Tongue (tissue), 3 donors: ENCODE measurements at places on chromosomes 5 and 9. TPM values are rescaled to one million over a fixed set of nuclear protein-coding genes. Genes with fewer than 3 reads are reported as not detected.

The FSTL4 gene
- total RNA-seq, result 0.51 TPM

The KCNV2 gene
- total RNA-seq, result not detected

DNA sequence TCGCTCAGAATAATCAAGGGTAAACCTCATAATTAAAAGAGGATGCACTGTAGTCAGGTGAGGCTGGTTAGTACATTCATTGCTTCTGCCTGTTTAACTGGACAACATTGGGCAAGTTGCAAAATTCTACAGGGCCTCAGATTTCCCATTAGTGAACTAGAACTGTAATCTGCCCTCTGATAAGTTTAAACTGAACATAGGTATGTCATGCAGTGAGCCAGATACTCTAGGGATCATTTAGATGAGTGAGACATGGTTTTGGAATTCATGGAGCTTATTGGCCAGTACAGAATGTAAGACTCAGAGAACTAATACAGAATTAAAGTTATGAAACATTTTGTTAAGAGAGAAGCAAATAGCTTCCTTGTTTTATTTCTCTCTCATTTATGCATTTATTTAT is 35.9 kb downstream of the RNF44 start:
- no peak for DNase-seq

DNA sequence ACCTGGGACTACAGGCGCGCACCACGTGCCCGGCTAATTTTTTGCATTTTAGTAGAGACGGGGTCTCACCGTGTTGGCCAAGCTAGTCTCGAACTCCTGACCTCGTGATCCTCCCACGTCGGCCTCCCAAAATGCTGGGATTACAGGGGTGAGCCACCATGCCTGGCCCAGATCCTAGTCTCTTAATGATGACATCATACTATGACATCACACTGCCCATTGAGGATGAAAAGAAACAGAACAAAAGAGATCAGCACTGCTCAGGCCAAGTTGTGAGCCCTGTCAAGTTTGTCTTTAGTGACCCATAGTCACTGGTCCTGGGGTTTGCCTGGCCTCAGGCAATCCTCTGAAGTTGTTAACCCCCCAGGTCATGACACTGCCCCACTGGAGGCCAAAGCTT is 21.3 kb downstream of the ADRA1B start:
- no peak for DNase-seq

- DNase-seq, result no peak
Measured at GRCh38 chr9:137881591-137882505, 4.3 kb downstream of the CACNA1B start.

GRCh38 chr9:87642330-87643106 is 83.4 kb upstream of the CTSL start:
- DNase-seq, result peak; percentile 82

DNA sequence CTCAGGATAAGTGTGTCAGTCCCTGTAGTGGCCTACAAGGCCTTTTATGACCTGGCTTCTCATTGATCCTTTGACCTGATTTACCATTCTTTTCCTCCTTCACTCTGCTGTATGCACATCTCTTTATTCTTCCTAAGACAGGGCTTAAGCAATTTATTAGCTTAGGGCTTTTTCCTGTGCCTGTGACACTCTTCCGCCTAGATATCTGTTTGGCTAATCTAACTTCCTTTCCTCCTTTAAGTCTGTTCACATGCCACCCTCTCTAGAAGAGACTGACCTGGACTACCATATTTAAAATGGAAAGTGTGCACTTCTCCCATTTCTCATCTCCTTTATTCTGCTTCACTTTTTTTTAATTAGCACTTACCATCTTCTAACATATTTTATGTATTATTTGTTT is 29.1 kb downstream of the FOCAD start:
- DNase-seq, result no peak

The PCDHA12 gene
- total RNA-seq, result 0.10 TPM

DNA sequence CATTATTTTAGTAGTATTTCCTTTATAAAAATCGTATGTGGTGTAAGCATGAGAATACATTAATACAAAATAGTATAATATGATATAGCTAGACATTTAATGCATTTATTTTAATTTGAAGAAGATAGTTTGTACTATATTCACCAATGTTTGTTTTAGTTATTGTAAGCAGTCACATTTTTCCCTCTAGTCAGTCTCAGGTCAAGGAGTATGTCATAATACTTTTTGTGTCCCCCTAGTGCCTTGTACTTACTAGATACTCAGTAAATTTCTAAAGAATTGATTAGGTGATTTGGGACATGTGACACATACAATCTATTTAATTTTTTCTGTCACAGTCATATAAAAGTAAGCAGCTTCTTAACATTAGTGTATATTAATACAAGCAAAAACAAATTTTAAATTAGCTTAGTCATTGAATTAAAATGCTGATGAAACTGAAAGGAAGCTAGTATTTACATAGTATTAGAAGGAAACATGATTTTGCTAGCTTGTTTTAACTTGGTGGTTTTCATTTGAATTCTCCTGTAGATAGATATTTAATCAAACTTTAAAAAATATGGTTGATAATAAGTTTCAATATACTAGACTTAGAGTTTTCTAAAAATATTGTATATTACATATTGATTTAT is 242.2 kb downstream of the FER start:
- DNase-seq, result no peak

GRCh38 chr5:22985446-22985845 is 132.3 kb upstream of the CDH12 start:
- DNase-seq, result no peak

The ST6GALNAC6 gene
- total RNA-seq, result 34.0 TPM

GRCh38 chr9:137379761-137380161 is 43.2 kb downstream of the EXD3 start:
- DNase-seq, result no peak

The PCDHA11 gene
- 0.51 TPM for total RNA-seq

DNA sequence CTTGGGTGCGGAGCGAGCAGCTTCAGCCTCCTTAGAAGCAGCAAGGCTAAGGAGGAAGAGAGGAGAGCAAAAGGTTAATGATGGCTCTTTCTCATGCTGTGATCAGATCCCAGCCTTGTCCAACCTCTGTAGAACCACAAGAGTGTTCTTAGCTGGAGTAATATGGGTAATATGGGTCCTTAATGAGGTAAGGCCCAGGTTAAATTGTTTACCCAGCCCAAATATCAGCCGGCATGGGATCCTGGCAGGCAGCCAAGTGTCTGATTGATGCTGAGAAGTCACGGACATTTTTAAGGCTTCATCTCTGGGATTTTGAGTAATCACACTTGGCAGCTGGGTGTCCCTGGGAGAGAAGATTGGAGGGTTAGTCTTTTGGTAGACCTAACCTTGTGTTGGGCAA is 32.3 kb downstream of the GLRA1 start:
- DNase-seq, result no peak

The ARL14EPL gene
- total RNA-seq, result not detected

The DRD1 gene
- 0.21 TPM for total RNA-seq
